ENCODE measurements at places on chromosomes 7 and 10. TPM values are rescaled to one million over a fixed set of nuclear protein-coding genes. Genes with fewer than 3 reads are reported as not detected.
A peak's percentile ranks its signal among the peaks of the same experiment; 100 is the strongest.

DNA sequence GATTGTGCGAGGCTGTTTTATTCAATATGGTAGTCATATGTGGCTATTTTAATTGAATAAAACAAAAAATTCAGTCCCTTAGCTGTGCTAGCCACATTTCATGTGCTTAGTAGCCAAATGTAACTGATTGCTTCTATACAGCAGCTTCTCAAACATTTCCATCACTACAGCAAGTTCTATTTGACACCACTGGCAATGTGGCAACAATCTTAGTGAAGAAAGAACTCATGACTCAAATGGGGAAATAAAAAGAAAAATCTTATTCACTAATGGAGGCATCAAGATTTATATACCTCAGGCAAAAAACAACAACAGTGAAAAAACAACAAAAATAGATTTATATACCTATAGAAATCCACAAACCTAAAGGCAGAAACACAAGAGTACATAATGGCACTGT lies 17.9 kb downstream of the SEM1 start:
- DNase-seq, result no peak

The XRCC2 gene
- total RNA-seq, result 1.1 TPM

- peak; percentile 78 for DNase-seq
Observed at GRCh38 chr10:70558871-70559810, 43.4 kb downstream of the PRF1 start.

DNA sequence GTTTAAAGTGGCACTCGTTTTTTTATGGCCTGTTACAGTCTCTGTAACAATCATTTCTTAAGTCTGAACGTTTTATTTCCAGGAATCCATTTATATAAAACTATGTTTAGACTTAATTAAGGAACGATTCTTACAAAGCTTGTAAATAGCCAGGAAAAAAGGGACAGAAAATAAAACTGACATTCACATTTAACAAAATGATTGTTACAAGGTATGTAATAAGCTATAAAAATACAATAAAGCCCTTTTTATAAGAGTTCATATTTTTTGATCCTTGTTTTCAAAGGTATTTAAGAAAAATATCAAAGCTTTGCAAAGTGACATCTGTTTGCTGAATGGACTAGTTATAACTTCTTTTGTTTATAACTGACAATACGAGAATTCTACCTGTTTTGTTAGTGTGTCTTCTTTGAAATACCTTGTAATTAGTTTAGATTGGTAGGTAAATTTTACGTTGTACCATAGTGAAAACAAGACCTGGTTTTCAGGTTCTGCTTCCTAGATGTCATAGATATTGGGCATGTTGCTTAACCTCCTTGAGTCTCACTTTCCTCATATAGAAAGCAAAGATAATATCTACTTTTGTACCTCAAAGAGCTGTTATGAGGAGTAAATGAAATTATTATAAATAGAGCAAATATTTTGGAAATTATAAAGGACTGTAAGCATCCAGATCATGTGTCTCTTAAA lies 25.8 kb downstream of the BTRC start:
- no peak for DNase-seq

DNA sequence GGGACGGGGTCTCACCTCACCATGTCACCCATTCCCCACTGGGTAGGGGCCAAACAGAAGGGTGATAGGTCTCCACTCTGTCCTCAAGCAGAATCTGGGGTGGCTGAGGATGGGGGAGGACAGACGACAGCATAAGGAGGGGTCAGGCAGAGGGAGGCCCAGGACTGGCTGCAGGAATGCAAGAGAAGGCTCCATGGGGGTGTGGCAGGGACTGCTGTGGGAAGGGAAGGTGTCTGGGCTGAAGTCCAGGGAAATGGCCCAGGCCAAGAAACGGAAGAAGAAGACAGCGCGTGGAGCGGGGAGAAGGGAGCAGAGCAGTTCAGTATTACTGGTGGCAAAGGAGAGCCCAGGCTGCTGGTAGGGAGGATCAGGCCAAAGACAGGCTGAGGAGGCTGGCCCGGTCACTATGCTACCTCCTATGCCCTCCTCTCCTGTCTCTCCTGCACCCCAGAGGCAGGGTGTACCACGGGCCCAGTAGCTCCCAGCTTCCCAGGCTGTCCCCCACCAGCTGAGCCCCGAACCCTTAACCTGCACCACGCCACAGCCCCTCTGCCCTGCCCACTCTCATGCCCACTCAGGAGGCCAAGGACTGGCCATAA lies 60.9 kb downstream of the GRB10 start:
- no peak for DNase-seq
